ENCODE measurements at places on chromosomes 2 and 18.
A peak's percentile ranks its signal among the peaks of the same experiment; 100 is the strongest.

GRCh38 chr18:5058768-5059695 lies 138.0 kb downstream of the AKAIN1 start:
- DNase-seq, result peak; percentile 4

DNA sequence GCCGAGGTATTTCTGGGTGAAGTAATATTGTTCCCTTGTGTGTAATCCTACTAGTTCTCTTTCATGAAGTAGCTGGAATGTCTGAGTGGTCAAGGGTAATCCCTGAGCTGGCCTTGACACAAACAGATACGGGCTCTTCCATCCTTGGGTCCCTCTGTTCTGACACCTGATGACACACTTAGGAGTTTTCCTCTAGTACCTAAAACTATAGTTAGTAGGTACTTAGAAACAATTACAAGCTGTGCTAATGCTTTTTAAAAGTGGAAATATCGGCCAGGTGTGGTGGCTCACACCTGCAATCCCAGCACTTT lies 59.2 kb upstream of the IL1R1 start:
- DNase-seq, result no peak

- DNase-seq, result no peak
Observed at GRCh38 chr2:134440336-134440909, 186.6 kb downstream of the MGAT5 start.

GRCh38 chr18:39675906-39676305 lies 2110.3 kb upstream of the CELF4 start:
- DNase-seq, result no peak

GRCh38 chr2:159106109-159106508 lies 137.7 kb downstream of the TANC1 start:
- no peak for DNase-seq

DNA sequence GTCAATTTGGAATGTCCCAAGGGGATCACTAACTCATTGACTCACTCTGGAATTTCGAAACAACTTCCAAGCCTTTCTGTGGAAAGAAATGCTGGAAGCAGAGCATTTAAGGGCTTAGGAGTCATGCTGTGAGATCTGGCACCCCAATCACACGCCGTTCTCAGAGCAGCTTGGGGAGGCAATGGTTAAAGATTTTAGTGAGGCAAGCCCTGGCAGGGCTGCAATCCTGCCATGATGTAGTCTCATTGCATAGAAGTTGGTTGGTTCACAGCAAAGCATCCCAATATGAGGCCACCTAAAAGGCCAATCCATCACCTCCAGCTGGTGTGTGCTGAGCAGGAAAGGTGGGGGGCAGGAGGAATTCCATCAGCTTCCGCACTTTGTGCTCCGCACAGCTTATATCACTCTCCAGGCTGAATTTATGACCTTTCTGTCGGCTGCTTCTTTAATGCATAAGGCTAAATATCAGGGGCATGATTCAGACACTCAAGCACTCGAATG lies 1043.9 kb upstream of the POU3F3 start:
- no peak for DNase-seq

- DNase-seq, result peak; percentile 26
Observed at GRCh38 chr18:46155641-46156051, 51.5 kb downstream of the HAUS1 start.

GRCh38 chr2:217805668-217806481 lies 196.9 kb downstream of the TNS1 start:
- DNase-seq, result no peak

- DNase-seq, result no peak
Observed at GRCh38 chr2:176935543-176936102, 277.0 kb upstream of the HNRNPA3 start.

DNA sequence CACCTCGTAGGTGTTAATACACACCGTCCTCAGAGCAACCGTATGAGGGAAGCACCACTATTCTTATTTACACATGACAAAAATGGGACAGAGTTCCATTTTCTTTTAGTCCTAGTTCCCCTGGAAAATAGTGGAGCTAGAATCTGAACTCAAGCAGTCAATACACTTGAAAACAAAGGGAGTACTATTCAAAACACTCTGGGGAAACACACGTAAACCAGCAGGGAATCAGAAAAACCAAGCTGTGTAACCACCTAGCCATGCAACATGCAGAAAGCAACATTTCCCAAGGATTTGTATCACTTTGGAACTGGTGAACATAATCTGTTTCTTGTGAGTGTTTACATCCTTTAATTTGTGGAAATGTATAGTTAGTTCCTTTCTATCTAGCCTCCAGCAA lies 208.2 kb downstream of the UBE2E3 start:
- no peak for DNase-seq
